SW480 (cell line): ENCODE measurements at places on chromosomes 3 and 15.
A peak's percentile ranks its signal among the peaks of the same experiment; 100 is the strongest.

DNA sequence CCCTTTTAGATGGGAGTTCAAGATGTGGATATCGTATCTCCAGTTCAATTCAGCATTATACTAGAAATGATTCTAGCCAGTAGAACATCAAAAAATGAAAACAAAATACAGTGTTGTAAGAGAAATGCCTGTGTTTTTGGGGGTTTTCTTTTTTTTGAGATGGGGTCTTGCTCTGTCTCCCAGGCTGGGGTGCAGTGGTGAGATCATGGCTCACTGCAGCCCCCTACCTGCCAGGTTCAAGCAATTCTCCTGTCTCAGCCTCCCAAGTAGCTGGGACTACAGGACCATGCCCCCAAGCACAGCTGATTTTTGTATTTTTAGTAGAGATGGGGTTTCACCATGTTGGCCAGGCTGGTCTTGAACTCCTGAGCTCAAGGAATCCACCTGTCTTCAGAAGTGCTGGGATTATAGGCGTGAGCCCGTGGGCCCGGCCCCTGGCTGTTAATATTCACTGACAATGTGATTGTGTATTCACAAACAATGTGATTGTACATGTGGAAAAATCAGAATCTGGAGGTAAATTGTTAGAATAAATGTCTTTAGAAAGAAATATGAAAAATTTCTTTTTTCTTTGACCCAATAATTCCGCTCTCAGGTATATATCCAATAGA lies 59.0 kb downstream of the ARIH1 start:
- DNase-seq = no peak

DNA sequence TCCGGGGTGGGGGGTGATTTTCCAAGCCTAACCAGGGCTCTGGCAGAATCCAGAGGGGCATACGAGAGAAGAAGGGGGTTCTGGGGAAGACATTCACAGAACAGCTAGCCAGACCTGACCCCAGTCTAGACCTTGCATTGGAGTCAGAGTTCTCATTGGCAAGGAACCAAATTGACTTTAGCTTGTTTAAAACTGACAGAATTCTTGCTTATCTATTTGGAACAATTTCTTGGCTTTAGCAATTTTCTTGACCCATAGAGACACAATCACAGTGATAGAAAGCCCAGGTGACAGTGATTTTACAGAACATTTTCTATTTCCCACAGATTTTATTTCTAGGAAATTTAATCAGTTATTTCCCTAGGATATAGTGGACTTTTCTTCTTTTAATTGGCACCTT lies 23.6 kb upstream of the ATP11B start:
- no peak for DNase-seq

DNA sequence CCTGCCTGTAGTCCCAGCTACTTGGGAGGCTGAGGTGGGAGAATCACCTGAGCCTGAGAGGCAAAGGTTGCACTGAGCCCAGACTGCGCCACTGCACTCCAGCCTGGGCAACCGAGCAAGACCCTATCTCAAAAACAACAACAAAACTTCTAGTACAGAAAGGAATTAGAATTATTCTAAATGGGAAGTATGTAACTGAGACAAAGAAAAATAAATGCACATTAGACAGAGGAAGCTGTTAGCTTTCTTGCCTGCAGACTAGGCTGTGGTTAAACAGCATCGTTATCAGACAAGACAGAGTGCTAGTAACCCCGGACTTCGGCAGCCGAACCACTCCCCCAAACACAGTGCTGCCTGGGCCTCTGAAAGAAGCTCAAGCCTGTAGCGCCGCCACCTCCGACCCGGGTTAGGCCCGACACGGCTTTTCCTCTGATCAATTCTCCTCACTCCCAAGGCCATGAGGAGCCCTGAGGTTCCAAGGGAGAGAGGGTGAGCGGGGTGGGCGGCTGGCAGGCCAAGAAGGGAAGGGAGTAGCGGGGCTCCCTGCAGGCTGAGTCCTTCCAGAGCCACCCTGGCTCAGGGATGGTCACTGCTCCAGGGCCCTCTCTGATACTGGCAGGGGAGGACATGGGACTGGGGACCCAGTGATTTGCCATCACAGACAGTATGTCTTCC lies 44.8 kb upstream of the MUC4 start:
- no peak for DNase-seq

- no peak for DNase-seq
These were observed 132.2 kb downstream of the TGFBR2 start for GRCh38 chr3:30738605-30739004.

- DNase-seq = no peak
These were observed 722 bp downstream of the RBMS3 start for GRCh38 chr3:29281344-29282241.

GRCh38 chr3:27677565-27677964 lies 44.6 kb downstream of the EOMES start:
- no peak for DNase-seq

- no peak for DNase-seq
These were observed 687.0 kb upstream of the NECTIN3 start for GRCh38 chr3:110384601-110385000.

- DNase-seq = no peak
These were observed 74.3 kb downstream of the B3GNT5 start for GRCh38 chr3:183327343-183327742.

GRCh38 chr3:142850395-142851023 lies 38.4 kb downstream of the PCOLCE2 start:
- DNase-seq = peak; percentile 53

DNA sequence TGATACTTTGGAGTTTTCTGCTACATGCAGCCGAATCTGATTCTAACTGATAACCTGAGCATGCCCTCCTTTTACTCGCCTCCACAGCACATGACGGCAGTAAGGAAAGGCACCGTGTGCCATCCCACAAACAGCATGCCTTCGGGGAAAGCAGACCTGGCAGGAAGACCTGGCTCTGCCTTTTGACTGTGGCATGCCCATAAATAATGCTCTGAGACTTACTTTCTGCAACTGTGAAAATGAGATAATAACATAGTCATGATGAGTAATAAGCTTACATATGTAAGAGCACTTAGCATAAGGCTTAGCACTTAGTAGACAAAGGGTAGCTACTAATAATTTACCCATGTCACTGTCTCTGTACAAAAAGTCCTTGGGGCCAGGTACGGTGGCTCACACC lies 32.9 kb downstream of the MTHFS start:
- DNase-seq = no peak

- DNase-seq = peak; percentile 30
These were observed 102.1 kb upstream of the ARPP21 start for GRCh38 chr3:35537265-35537664.

- no peak for DNase-seq
These were observed 63.9 kb downstream of the PGPEP1L start for GRCh38 chr15:98943601-98944151.

DNA sequence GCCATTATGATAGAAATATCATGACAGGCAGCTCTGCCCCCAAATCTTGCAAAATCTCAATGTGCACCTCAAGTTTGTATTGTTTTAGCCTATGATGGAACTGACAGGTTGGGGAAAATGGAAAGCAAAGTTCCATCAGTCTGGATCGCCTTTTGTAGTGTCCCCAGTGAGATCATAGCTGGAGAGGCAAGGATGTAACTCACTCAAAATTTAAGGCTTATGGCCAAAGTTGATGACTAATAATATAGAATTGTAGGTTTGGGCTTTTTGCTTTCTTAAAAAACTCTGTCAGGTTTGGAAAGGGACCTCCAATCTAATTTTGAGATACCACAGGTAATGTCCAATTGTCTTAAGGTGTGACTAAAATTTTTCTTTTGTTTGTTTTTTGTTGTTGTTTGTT lies 1.4 kb upstream of the ACP3 start:
- no peak for DNase-seq

GRCh38 chr3:151878465-151878864 lies 5.0 kb downstream of the SUCNR1 start:
- no peak for DNase-seq

- DNase-seq = no peak
These were observed 17.0 kb downstream of the BCL2A1 start for GRCh38 chr15:79953951-79954444.

DNA sequence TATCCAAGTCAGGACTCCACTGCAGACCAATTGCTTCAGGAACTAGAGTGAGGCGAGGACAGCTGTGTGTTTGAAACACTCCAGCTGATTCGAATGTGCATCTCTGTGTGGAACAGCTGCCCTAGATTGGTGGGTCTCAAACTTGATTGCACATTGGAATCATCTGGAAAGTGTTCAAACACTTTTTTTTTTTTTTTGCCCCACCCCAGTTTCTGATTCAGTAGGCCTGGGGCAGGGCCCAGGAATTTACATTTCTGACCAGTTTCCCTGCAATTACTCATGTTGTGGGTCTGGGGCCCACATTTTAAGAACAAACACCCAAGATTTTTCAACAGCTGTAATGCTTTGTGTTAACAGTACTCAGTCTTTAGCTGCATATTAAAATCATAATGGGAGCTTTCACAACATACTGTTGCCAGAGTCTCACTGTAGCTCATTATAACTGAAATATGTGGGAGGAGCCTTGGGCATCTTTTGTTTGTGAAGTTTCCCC lies 156.6 kb downstream of the NR1D2 start:
- no peak for DNase-seq

GRCh38 chr3:63910891-63911290 lies 1.3 kb downstream of the SCAANT1 start:
- DNase-seq = peak; percentile 7

DNA sequence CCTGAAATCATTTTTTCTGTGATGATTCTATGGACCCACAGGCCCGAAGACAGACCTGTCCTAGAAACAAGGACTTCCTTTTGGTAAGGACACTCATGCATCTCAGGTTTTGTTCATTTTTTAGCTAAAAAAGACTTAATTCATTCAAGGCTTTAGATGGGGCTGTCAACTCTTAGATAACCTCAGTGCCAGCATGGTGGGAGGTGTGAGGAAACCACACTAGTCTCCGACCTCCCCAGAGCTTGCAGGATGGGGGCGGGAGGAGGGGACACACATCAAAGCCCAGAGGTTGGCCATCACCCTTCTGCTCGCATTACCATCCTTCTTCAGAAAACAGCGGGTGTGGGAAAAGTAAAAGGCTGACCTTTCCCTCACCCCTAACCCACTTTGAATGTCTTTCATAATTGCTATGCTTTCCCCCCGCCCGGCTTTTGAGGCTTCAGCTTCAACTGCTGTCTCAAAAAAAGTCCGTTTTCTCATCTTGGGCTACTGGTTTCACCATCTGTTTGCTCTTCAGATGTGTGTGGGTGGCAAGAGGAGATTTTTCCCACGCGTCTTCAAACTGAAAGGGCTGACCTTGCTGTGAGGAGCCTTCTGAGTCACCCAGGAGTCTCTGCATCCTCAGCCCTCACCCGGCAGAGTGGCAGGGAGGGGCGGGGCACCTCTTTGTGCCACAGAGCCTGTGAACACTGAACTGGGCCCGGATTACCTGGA lies 27.6 kb upstream of the CXCR6 start:
- peak; percentile 82 for DNase-seq

DNA sequence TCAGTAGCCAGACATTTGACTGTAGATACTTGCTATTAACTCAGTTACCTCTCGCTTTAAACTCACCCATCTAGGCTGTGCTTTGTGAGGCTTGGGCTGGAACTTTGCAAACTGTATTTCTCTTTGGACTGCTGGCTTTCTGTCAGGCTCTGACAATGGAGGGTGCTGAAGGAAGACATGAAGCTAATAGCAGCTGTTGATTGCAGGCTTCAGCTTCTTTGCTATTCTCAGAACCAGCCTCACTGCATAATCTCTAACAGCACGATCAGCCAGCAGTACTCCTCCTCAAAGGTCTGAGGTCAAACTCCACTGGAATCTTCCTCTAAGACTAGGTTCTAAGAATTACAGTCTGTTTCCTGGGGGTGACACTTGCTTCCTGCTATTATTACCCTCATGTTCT lies 295.6 kb downstream of the ZBBX start:
- DNase-seq = no peak

- no peak for DNase-seq
These were observed 64.8 kb upstream of the PCSK6 start for GRCh38 chr15:101554115-101554915.

DNA sequence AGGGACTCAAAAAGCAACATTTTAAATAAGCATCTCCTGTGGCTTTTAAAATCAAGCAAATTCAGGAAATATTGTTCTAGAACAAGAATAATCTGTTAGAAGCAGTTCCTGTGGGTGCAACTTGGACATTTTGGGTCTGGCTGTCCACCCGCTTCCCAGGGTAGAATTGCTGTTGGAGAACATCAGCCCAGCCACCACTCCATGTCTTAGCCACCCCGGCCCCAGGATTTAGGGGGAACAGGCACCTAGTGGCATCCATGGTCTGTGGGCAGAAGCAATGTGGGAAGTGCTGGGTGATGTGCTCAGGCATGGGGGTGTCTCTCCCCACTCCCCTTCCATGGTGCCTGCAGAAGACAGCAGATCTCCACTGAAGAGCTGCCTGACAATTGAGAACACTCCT lies 162.6 kb downstream of the KLF13 start:
- DNase-seq = no peak

GRCh38 chr3:193594946-193595689 lies 2.1 kb downstream of the OPA1 start:
- no peak for DNase-seq

DNA sequence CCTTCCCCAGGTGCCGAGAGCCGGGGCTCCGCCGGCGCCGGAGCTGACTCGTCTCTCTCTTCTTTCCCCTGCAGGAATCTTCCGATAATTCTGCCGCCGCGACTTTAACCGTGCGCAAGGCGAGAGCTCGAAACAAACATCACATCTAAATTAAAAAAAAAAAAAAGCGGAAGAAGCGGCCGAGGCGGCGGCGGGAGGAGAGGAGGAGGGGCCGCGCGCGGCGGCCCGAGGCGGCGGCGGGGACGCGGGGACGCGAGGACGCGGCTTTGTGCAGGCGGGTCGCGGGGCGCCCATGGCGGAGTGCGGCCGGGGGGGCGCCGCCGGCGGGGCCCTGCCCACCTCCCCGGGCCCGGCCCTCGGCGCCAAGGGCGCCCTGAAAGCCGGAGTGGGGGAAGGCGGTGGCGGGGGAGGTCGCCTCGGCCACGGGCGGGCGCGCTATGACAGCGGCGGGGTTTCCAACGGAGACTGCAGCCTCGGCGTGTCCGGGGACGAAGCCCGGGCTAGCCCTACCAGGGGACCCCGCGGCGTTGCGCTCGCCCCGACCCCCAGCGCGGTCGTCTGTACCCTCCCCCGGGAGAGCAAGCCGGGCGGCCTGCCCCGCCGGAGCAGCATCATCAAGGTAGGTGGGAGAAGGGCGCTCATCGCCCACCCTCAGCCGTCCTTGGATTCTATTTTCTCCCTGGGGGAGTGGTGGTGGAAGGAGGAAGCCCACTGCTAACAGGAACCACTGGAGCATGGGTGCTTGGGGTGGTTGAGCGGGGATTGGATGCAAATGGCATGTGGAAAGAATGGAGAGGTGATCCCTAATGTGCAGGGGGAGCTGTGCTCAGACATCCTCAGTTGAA lies at the start of gene PLCL2:
TSS of gene PLCL2 (plus strand) at position 208 of the 845 bp plus-strand sequence. CDS start at position 293, 85 bp downstream.
- peak; percentile 39 for DNase-seq

GRCh38 chr3:123668906-123669305 lies 84.1 kb upstream of the HACD2 start:
- DNase-seq = no peak

DNA sequence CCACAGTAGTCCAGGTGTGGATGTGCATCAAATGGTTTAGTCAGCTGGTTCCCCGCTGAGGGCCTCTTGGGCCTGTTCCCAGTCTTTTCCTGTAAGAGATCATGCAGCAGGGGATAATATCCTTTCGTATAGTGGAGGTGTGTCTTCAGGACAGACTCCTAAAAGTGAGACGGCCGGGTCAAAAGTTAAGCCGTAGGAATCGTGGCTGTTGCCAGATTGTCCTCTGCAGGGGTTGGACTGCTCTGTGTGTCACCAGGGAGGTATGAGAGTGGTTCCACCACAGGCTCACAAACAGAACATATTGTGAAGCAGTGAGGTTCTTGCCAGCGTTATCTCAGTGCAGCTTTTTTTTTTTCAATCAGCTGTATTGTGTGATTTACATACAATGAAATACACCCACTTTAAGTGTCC lies 95.0 kb downstream of the VGLL4 start:
- no peak for DNase-seq

- no peak for DNase-seq
These were observed 175.1 kb downstream of the SHQ1 start for GRCh38 chr3:72673011-72673771.
